ENCODE measurements at places on chromosomes 4 and X.
A peak's percentile ranks its signal among the peaks of the same experiment; 100 is the strongest.

- no peak for DNase-seq
These were observed 3.2 kb upstream of the MAGEB2 start for GRCh38 chrX:30212172-30212571.

GRCh38 chrX:150229481-150229880, 133.6 kb upstream of the MAMLD1 start:
- no peak for DNase-seq

DNA sequence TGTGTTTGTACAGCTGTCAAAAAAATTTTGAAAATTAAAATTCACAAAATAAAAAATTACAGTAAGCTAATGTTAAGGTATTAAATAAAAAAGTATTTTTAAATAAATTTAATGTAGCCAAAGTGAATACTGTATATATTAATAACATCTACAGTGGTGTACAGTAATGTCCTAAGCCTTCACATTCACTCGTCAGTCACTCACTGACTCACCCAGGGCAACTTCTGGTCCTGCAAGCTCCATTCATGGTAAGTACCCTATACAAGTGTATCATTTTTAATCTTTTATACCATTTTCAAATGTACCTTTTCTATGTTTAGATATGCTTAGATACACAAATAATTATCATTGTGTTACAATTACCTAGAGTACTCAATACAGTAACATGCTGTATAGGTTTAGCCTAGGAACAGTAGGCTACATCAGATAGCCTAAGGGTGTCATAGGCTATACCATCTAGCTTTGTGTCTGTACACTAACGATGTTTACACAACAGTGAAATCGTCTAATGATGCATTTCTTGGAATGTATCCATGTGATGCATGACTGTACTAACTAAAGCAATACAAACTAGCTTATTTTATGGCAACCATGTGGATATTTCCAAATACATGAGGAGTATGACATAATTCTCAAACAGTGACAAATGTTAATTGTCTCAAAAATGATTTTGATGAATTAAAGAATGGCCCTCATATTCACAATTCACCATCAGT, 13.7 kb downstream of the DDX60 start:
- no peak for DNase-seq

- DNase-seq, result peak; percentile 30
These were observed 111.0 kb downstream of the ASB9 start for GRCh38 chrX:15158736-15159406.

GRCh38 chr4:20151436-20151835, 100.3 kb upstream of the SLIT2 start:
- DNase-seq, result no peak

- no peak for DNase-seq
These were observed 320.7 kb upstream of the FTHL17 start for GRCh38 chrX:31392513-31392912.

DNA sequence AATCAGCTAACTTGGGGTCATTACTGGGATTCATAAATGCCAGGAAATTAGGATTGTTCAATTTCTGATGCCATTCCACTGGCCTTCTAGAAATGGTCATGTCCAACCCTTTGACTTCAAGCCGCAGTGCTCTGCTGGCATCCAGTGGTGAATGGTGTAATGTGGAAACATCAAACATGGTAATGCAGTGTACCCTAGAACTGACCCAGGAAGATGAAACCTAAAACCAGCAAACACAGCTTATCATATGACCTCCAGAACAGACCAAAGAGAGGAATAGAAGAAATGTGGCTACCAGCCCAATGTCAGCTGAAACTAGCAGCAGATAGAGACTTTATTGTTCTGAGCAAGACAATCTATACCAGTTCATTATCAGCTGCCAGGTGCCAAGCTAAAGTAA, 13.8 kb downstream of the CXCL13 start:
- no peak for DNase-seq

Data from activated T-cell treated with anti-CD3 and anti-CD28 coated beads, Interleukin-2, amount 50 U/mL, for 72 hours (primary cell).